Keratinocyte (primary cell): ENCODE measurements at places on chromosomes 6 and 20. TPM values are rescaled to one million over a fixed set of nuclear protein-coding genes. Genes with fewer than 3 reads are reported as not detected.

Gene HCRTR2
- polyA plus RNA-seq: not detected in 3 replicates

Gene THBD
- polyA plus RNA-seq: 2.1 to 6.2 TPM (median 4.7 TPM) in 3 replicates

Gene FRK
- polyA plus RNA-seq: 1.9 to 2.4 TPM (median 2.4 TPM) in 3 replicates

Gene C20orf144
- 0.02 to 0.03 TPM in 2 of 3 replicates, not detected in the other for polyA plus RNA-seq

Gene BNIP5
- not detected in 3 replicates for polyA plus RNA-seq

Gene TMEM170B
- 0.03 to 0.08 TPM (median 0.05 TPM) in 3 replicates for polyA plus RNA-seq

Gene SERAC1
- 7.1 to 10.1 TPM (median 8.0 TPM) in 3 replicates for polyA plus RNA-seq

Gene SIRPB2
- polyA plus RNA-seq: 1.1 to 2.1 TPM (median 1.6 TPM) in 3 replicates

Gene LTB
- 0.09 TPM in 1 of 3 replicates, not detected in the others for polyA plus RNA-seq

Gene MUCL3
- polyA plus RNA-seq: 0.05 TPM in 1 of 3 replicates, not detected in the others

Gene PDE7B
- 0.01 to 0.03 TPM (median 0.03 TPM) in 3 replicates for polyA plus RNA-seq

Gene HLA-DRA
- polyA plus RNA-seq: 0.21 to 2.4 TPM in 2 of 3 replicates, not detected in the other

Gene RRBP1
- polyA plus RNA-seq: 43.3 to 86.2 TPM (median 43.9 TPM) in 3 replicates

Gene BPIFB4
- not detected in 3 replicates for polyA plus RNA-seq

Gene TREM1
- not detected in 3 replicates for polyA plus RNA-seq
